Activated T-cell treated with anti-CD3 and anti-CD28 coated beads, Interleukin-2, amount 50 U/mL, for 4 hours (primary cell): ENCODE measurements at places on chromosomes 7 and 10. TPM values are rescaled to one million over a fixed set of nuclear protein-coding genes. Genes with fewer than 3 reads are reported as not detected.

The MSMB gene
- total RNA-seq, result not detected

The HOXA10 gene
- 0.14 TPM for total RNA-seq

The PIP gene
- not detected for total RNA-seq

The CYP3A7 gene
- total RNA-seq, result not detected
